Activated T-cell treated with anti-CD3 and anti-CD28 coated beads, Interleukin-2, amount 50 U/mL, for 4 hours (primary cell): ENCODE measurements at places on chromosomes 7 and 10. TPM values are rescaled to one million over a fixed set of nuclear protein-coding genes. Genes with fewer than 3 reads are reported as not detected.

GRCh38 chr7:23022258-23022769 lies 8.4 kb upstream of the HYCC1 start:
- DNase-seq, result no peak

GRCh38 chr7:1027242-1028043 lies 16.9 kb upstream of the GPR146 start:
- DNase-seq, result no peak

GRCh38 chr7:127600885-127601284 lies 7.3 kb downstream of the FSCN3 start:
- no peak for DNase-seq

The NKX2-3 gene
- not detected for total RNA-seq

The ADAM12 gene
- 0.87 TPM for total RNA-seq
